ENCODE measurements at places on chromosomes 13 and 19. TPM values are rescaled to one million over a fixed set of nuclear protein-coding genes. Genes with fewer than 3 reads are reported as not detected.

The ERICH6B gene
- total RNA-seq: not detected

The PIBF1 gene
- 4.0 TPM for total RNA-seq

The C1QTNF9 gene
- not detected for total RNA-seq

The ZNF723 gene
- total RNA-seq: not detected

The FGF22 gene
- 1.2 TPM for total RNA-seq

The FUT2 gene
- total RNA-seq: not detected

The ZNF443 gene
- total RNA-seq: 1.0 TPM

The ZNF729 gene
- not detected for total RNA-seq

The SWSAP1 gene
- total RNA-seq: 2.4 TPM

Data from A549 treated with CORT108297 at 1 μM for 4 hours (cell line).